ENCODE measurements at places on chromosomes 1 and 21.

DNA sequence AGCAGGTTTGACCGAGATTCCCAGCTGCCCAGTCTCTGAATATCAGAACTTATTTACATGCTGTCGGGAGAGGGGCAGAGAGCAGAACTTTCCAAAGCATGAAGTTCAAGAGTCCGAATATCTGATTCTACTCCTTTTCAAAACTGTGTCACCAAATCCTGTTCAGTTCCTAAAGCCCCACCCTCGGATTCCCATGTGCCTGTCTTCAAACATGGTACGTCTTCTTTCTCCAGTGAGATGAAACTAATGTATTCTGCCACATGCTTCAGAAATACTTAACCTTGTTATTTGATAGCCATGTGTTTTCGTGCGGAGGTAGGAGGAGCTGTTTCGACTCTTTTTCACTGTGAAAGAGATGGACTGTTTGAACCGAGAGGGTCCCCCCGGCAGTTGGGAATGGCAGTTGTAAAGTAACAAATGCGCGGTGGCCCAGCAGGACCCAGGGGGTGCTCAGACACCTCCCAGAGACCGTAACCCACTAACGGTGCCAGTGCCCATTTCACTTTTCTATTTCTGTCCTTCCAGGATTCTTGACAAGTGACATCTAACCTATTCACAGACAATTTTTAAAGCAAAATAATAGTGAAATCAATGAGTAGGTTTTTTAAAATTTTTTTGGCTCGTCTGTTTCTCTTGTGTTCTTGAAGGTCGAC lies 67.2 kb downstream of the ZBTB18 start:
- no peak for DNase-seq

- DNase-seq, result no peak
These were observed 1.4 kb upstream of the PIK3R3 start for GRCh38 chr1:46133781-46134350.

DNA sequence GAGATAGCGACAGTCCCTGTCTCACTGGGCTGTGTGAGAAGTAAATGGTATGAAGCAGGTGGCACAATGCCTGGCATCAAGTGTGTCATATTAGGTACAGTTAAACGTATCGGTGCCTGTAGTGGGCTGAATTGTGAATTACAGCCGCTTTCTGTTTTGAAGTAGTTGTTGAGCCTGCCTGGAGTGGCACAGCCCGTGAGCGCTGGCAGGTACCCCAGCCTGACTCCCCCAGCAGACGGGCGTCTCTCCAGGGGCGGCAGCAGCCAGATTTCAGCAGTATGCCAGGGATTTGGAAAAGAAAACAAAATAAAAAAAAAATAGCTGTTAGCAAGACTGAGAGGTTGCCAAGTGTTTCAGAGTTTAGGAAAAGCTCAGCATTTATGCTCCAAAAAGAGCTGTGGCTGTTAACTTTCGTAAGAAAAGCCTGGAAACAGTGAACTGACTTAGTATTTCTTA lies 26.6 kb upstream of the GPR153 start:
- DNase-seq, result no peak

GRCh38 chr1:115862403-115862802 lies 21.5 kb upstream of the NHLH2 start:
- DNase-seq, result no peak

DNA sequence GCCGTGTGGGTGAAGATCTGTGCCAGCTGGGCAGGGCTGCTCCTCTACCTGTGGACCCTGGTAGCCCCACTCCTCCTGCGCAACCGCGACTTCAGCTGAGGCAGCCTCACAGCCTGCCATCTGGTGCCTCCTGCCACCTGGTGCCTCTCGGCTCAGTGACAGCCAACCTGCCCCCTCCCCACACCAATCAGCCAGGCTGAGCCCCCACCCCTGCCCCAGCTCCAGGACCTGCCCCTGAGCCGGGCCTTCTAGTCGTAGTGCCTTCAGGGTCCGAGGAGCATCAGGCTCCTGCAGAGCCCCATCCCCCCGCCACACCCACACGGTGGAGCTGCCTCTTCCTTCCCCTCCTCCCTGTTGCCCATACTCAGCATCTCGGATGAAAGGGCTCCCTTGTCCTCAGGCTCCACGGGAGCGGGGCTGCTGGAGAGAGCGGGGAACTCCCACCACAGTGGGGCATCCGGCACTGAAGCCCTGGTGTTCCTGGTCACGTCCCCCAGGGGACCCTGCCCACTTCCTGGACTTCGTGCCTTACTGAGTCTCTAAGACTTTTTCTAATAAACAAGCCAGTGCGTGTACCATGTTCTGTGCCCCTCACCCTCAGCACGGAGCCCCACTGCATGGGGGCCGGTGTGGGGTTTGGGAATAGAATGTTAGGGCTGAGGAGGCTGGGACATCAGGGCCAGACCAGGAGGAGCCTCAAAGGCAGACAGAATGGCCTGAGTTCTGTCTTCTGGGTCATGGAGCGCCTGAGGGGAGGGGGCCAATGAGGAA lies 21.3 kb downstream of the SERINC2 start:
- no peak for DNase-seq
